ENCODE measurements at places on chromosomes 5 and 9.

DNA sequence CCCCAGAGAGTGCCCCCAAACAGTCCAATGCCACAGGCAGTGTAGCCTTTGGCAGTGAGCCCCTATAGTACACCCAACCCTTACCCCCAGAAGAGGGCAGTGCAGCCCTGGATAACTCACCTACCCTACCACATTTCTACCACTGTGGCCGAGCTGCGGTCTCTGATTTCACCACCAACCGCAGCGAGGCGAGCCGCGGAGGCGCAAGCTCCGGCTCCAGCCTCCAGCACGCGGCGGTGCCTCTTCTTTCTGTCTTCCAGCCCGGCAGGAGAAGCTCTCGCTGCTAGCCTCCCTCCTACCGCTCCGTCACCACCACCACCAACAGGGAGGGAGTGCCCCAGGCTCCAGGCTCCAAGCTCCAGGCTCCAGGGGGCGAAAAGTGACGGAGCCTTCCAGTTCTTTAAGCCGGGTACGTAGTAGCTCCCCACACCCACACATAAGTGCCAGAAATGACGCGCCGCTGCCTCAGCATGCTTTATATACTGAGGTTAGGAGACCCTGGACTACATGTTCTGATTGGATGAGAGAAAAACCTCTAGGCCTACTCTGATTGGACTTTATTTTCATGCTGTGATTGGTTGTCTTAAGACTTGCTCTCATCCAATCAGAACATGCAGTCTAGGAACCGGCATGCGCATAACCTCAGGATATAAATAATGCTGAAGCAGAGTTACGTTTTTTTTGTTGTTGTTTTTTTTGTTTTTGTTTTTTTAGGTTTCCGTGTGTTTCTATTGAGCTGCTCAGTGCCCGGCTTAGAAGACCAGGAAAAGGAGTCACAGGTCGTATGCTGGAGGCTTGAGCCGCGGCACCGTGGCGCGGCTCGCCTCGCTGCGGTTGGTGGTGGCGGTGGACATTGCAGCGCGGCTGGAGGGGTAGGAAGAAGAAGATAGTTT lies at the start of gene PCAT7:
PCAT7 (plus strand) TSS at position 645 of the 893 bp plus-strand sequence.
- DNase-seq = no peak

DNA sequence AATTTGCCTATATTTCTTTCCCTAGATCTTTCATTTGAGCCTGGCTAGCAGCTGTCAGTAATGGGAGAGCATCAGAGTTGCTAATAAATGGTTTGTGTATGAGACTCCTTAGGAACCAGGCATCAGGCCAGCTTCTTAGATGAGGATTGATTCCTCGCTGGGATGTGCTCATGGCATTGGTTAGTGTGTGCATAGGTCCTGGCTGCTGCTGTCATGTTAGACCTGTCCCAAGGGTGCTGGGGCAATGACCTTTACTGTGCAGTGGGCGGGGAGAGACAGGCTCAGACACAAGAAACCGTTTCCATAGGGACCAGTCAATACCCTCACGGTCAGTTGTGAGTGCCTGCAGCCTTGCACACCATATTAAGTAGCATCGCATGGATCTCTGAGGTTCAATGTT lies 112.3 kb upstream of the NR3C1 start:
- no peak for DNase-seq

- no peak for DNase-seq
These were observed 160.4 kb downstream of the ESM1 start for GRCh38 chr5:54825005-54825404.

DNA sequence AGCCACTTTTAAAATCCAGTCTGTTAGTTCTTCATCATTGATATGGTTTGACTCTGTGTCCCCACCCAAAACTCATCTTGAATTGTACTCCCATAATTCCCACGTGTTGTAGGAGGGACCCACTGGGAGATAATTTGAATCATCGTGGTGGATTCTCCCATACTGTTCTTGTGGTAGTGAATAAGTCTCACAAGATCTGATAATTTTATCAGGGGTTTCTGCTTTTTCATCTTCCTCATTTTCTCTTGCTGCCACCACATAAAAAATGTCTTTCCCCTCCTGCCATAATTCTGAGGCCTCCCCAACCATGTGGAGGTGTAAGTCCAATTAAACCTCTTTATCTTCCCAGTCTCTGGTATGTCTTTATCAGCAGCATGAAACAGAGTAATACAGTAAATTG lies 26.9 kb upstream of the SH3TC2 start:
- DNase-seq = no peak

DNA sequence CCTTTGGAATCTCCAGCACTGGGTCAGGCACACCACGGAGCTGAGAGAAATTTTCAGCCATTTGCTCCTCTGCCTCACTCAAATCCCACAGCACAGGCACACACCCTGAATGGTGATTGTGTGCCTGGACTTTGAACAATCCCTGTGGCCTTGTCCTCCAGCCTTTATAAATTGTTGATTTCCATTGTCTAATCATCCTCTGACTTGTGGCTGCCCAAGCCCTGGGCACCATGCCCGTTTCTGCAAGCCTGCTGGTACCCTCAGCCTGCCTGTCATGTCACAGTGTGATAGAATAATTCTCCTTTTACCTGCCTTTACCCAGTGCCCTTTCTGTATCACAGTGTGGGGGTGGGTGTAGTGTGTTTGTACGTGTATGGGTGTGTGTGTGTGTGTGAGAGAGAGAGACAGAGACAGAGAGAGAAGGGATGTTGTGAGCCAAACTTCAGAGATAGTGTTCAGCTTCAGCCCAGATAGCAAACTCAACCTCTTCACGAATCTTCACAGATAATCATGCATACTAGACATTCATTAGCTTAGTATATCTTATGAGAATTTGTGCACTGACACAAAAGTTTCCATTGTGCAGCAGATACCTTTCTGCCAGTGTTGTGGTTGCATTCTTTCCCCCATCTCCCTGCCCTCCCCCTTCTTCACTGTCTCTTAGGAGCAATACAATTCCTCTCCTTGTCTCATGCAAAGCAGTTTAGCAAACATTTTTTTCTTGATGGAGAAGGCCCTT lies 27.8 kb upstream of the SLC44A1 start:
- DNase-seq = peak; percentile 82

DNA sequence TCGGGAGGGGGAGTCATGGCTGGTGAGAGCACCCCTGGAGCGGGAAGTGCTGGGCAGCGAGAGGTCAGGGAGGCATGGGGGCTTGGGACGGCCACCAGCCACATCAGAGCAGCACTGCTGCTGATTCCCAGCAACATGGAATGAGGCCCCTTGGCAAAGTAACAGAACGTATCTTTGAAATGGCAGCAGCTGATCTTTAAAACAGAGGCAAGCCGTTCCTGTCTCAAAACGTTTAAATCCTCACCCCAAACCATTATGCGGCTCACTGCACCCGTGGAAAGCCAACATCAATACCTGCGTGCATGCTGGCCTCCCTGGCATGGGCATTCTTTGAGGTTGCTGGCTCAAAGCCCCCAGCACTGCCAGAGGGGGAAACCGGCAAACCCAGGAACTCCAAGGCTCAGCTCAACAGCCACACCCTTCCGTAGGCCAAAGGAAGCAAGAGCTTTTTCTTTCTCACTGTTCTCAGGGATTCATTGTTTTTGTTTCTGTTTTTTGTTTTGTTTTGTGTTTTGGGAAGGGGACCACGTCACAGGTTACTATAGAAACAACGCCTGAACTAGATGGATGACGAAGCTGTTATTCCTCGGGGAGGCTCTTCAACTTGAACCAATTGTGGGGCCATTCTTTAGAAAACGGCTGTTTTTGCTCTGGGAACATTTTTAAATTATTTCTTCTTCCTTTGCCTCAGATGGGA lies 28.1 kb upstream of the OBP2B start:
- peak; percentile 13 for DNase-seq

GRCh38 chr5:757931-758697 lies 26.4 kb downstream of the ZDHHC11B start:
- peak; percentile 68 for DNase-seq

- no peak for DNase-seq
These were observed 88.7 kb downstream of the GPBP1 start for GRCh38 chr5:57262541-57262940.

GRCh38 chr9:137813651-137814415 lies 63.7 kb upstream of the CACNA1B start:
- DNase-seq = no peak

DNA sequence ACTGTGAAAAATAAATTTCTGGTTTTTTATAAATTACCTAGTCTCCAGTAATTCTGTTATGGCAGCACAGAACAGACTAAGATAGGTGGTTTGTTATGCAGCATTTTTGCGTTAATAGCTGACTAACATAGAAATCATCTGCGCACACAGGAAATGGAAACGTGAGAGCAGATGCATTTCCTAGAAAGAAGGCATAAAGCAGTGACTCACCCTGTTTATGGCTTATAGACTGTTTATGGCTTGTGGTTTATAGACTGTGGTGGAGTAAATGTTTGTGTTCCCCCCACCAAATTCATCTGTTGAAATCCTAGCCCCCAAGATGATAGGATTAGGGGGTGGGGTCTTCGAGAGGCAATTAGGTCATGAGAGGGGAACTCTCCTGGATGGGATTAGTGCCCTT lies 18.3 kb upstream of the OSMR start:
- DNase-seq = no peak

DNA sequence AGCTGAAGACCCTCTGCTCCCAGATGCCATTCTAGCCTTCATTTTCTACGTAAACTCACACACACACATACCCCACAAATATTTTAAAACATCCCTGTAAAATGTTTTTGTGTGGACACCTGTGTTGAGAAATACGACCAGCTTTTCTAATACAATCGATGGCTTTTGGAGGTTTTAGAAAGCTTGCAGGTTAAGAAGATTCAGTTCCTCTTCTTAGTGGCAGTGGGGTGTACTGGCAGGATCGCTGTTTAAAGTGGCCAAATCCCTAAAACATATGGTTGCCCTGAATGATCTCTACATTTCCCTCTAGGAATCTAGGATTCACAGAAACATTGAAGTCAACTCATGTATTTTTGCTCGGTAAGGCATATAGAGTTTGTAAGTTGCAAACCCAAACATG lies 236.3 kb downstream of the NSG2 start:
- no peak for DNase-seq

DNA sequence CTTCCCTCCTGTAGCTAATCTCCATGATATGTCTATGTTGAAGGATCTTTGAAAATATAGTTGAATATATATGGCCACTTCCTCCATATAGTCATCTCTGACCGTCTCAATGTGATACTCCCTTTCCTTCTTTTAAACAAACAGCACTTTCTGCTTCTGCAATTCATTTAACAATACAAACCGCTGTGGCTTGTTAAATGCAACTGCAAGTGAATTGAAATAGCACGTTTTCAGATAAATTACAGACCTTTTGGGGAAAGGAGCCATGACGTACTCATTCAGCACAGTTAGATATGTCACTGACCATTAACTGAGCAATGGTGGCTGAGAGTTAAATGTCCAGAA lies 82.5 kb downstream of the FBXO38 start:
- DNase-seq = no peak

GRCh38 chr5:33737697-33738096 lies 154.1 kb downstream of the ADAMTS12 start:
- DNase-seq = no peak

GRCh38 chr5:84218546-84218945 lies 166.1 kb downstream of the EDIL3 start:
- DNase-seq = no peak

DNA sequence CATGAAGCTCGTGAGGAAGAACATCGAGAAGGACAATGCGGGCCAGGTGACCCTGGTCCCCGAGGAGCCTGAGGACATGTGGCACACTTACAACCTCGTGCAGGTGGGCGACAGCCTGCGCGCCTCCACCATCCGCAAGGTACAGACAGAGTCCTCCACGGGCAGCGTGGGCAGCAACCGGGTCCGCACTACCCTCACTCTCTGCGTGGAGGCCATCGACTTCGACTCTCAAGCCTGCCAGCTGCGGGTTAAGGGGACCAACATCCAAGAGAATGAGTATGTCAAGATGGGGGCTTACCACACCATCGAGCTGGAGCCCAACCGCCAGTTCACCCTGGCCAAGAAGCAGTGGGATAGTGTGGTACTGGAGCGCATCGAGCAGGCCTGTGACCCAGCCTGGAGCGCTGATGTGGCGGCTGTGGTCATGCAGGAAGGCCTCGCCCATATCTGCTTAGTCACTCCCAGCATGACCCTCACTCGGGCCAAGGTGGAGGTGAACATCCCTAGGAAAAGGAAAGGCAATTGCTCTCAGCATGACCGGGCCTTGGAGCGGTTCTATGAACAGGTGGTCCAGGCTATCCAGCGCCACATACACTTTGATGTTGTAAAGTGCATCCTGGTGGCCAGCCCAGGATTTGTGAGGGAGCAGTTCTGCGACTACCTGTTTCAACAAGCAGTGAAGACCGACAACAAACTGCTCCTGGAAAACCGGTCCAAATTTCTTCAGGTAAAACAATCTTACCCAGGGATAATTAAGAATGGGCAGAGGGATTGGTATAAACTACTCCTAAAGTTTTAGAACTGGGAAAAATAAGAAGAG lies 12.9 kb downstream of the ITGA1 start:
- DNase-seq = peak; percentile 61

- no peak for DNase-seq
These were observed 78.4 kb downstream of the FRMD3 start for GRCh38 chr9:83459830-83460229.

- DNase-seq = no peak
These were observed 306.6 kb downstream of the MLLT3 start for GRCh38 chr9:20315677-20316076.

- peak; percentile 47 for DNase-seq
These were observed 6.1 kb downstream of the ST6GALNAC4 start for GRCh38 chr9:127910613-127911205.

- DNase-seq = no peak
These were observed 161.6 kb downstream of the KCTD16 start for GRCh38 chr5:144332265-144332664.

- no peak for DNase-seq
These were observed 14.0 kb upstream of the HRCT1 start for GRCh38 chr9:35892051-35892450.

GRCh38 chr5:115329475-115329874 lies 33.0 kb upstream of the CCDC112 start:
- peak; percentile 45 for DNase-seq

- peak; percentile 35 for DNase-seq
These were observed 2.9 kb upstream of the CSF2 start for GRCh38 chr5:132070460-132071337.

GRCh38 chr9:131446276-131446675 lies 52.4 kb downstream of the PRRC2B start:
- DNase-seq = no peak

GRCh38 chr5:80481019-80481893 lies 6.6 kb upstream of the FAM151B start:
- DNase-seq = peak; percentile 12

All from Ammon's horn (tissue), 1 donor.